ENCODE measurements at places on chromosomes 13 and 19. TPM values are rescaled to one million over a fixed set of nuclear protein-coding genes. Genes with fewer than 3 reads are reported as not detected.

F7 gene
- total RNA-seq = not detected

VSIG10L gene
- total RNA-seq = 4.6 TPM

C3 gene
- 7.0 TPM for total RNA-seq

MYPOP gene
- total RNA-seq = 10.8 TPM

BCAM gene
- total RNA-seq = 78.7 TPM

FOXA3 gene
- 5.8 TPM for total RNA-seq

Measured in HCT116 (cell line).